ENCODE measurements at places on chromosomes 2 and 18.

DNA sequence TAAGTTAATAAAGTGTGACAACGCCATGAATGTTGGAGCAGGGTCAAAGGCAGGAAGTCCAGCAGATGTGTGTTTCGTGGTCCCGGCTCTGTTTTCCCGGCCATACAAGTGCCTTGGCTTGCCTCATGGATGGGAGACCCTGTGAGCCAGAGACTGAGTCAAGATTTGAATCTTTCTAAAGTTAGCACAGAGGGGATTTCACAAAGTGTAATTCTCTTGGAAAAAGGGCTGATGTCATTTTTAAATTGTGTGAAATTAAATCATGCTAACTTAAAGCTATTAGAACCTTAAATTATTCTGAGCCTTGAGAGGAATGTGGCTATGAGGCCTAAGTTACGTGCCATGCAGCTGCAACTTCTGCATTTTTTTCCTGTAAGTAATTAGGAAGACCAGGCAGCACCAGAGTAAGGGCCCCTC lies 38.3 kb upstream of the RALBP1 start:
- no peak for DNase-seq

DNA sequence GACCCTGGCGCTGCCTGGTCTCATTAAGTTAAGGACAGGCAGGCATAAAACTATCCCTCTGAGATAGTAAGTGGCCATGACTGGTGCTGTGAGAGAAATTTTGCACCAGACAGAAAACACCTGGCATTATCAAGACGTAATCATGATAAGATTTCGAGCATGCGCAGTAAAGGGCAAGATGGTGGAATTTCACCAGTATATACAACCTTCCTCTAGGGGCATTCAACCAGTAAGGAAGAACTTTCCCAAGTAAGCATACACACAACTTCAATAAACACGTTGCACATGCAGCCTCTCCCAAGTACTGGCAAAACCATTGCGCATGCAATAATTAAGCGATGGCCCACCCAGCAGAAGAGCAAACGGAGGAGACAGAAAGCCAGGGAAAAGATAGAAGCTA lies 1376.4 kb upstream of the CRIM1 start:
- DNase-seq: no peak

- no peak for DNase-seq
Measured at GRCh38 chr2:98334439-98335078, 11.7 kb upstream of the CNGA3 start.

DNA sequence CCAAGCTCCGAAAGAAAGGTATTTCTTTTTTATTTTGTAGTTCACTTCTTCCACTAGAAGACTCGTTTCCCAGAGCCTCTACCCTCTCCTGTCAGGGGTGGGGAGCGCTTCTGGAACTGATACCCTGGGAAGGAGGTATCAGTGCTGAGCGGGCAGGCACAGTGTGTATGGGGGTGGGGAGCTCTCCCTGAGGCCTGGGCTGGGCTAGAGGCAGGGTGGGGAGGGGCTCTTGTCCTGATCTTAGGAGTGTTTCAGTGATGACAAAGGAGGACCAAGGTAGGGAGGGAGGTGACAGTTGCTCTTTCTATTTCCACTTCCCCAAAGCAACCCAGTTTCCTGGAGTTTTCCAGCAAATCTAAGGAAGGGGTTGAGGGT lies 65.4 kb downstream of the ARHGAP25 start:
- DNase-seq: no peak

- DNase-seq: no peak
Measured at GRCh38 chr18:23710068-23710527, 20.8 kb downstream of the LAMA3 start.

GRCh38 chr2:151570191-151570590 lies 160.5 kb downstream of the RIF1 start:
- no peak for DNase-seq

DNA sequence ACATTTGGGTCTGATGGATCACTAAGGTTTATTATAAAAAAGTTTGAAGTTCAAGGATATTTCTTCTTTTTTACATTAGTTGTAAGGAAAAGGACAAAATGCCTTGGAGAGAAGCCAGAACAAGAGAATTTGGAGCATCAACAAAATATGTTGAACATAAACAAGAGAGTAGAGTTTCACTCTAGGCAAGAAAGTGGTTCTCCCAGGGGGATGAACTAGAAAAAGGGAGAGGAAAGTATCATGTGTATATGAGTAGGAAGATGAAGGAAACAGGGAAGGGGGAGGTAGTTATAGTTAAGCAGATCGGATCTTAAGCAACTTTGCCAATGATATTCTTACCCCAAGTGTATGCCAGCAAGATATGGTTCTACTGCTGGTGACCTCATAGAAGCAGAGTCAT lies 63.8 kb upstream of the GALNT3 start:
- DNase-seq: no peak

GRCh38 chr2:55961318-55961911 lies 37.8 kb upstream of the EFEMP1 start:
- DNase-seq: no peak

DNA sequence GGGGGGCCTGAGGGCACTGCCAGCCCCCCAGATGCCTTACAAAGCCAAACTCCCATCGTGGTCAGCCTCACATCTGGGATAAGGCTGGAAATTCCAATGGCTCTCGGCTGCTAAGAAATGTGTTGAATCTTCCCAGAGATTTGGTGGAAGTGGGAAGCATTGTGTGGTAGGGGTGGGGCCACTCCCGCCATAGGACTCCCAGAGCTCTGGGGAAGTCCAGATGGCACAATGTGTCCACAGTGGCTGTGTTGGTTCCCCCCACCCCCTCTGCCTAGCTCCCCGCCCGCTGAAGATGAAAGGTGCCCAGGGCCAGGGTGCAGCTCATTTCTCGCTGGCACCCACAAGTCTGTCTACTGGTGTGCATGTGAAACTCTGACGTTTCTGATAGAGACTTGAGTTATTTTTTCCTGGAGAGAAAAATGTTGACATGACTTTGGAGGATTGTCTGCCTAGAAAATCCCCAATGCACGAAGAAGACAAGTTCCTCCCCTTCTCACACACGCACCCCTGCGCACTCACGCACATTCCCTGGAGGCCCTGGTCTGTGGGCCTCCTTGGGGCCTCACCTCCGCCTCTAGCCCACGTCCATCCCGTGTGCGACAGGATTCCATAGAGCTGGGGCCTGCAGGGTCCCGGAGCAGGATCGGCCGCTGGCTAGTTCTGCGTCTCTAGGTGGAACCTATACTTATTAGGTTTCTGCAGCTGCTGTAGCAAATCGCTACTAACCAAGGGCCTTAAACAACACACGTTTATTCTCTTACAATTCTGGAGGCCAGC lies 199.1 kb downstream of the ZFP36L2 start:
- no peak for DNase-seq

- DNase-seq: no peak
Measured at GRCh38 chr2:230758566-230759480, 46.2 kb downstream of the CAB39 start.

- DNase-seq: no peak
Measured at GRCh38 chr2:36485521-36485920, 112.4 kb downstream of the FEZ2 start.

DNA sequence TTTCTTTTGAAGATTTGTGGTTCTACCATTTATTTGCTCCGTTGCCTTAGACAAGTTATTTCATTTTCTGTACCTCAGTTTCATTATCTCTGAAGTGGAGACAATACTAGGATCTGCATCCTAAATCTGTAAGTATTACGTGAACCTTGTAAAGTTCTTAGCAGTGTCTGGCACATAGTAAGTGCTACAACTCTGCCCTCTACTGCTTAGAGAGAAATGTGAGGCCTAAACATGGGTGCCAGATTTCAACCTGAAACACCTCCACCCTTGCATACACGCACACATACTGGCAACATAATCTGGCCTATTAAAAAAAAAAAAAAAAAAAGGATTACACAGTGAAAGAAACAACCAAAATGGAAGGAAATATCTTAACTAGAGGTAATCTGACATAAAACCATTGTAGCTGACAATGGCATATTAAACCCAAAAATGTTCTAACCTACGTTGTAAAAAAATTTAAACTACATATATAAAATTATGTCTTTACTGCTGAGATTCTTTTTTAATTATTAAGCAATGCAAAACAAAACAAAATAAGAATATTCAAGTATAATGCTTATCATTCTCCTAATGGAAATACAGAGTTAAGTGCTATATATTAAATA lies 132.6 kb downstream of the MAP2 start:
- no peak for DNase-seq

DNA sequence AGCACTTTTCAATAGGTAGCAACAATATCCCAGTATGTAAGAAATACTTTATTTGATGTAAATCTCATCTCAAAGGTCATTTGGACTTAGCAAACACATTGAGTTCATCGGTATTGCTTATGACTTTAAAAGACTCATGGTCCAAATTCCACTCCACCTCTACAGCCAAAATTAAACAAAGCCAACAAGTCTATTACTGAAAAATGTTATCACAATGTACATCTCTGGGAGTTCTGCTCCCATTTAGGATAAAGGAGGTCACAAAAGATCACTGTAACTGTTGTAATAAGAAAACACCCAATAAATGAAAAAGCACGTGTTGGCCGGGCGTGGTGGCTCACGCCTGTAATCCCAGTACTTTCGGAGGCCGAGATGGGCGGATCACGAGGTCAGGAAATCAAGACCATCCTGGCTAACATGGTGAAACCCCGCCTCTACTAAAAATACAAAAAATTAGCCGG lies 50.0 kb downstream of the ESCO1 start:
- no peak for DNase-seq

DNA sequence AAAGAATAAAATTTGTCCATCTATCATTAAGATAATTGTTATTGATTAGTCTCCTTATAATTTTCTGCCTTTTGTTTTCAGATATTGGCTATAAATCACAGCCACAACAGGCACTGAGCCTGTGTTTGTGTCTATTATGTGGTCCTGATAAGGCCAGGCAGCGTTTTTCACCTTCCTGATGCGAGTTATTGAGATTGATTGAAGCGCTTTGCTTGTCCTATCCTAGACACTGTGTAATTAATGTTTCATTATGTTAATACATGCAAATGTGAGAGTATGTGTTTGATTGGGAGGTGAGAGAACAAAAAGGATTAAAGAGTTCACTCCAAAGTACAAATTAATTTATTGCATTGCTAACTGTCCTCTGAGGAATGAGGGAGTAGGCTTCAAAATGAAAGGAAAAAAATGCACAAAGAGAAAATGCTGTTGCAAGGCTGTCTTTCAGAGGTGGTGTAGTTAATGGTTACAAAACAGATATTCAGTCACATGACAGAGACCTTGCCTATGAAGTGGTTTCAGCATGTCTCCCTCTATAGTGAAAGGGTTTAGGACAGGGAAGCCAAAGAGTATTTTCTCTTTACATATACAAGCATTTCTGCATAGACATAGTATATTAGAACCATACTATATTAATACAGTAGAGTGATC lies 391.1 kb downstream of the DCC start:
- DNase-seq: no peak

GRCh38 chr2:36569267-36569856 lies 28.6 kb downstream of the FEZ2 start:
- DNase-seq: no peak

DNA sequence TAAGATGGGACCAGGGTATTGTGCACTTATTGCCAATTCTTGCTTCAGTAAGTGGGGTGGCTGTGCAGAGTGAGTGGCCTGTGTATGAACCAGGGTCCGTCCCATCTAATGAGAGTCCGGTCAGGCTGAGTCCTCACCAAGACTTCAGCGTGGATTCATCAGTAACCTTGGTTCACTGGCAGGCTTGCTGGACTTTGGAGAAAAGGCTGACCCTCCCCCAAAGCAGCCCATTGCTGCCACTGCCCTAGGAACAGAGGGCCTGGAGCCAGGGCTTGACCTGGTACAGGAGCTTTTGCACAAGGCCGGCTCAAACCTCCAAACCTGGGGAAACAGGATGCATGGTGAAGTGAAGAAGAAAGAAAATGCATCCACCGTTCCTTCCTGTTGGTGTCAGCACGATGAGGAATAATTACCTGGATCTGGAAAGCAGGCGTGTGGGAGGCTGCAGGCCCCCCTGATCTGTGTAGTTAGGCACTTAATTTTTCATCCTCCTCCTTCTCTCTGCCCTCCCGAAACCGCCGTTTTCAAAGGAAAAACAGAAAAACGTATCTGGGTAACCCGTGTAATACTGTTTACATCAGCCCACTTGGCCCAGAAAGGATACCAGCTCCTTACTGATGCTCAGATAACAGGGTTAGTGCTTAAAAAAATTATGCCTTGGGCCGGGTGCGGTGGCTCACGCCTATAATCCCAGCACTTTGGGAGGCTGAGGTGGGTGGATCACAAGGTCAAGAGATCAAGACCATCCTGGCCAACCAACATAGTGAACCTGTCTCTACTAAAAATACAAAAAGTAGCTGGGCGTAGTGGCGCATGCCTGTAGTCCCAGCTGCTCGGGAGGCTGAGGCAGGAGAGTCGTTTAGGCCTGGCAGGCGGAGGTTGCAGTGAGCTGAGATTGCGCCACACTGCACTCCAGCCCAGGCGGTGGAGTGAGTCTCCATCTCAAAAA lies 147.7 kb downstream of the TGIF1 start:
- no peak for DNase-seq

GRCh38 chr2:188199716-188200128 lies 92.0 kb upstream of the GULP1 start:
- DNase-seq: no peak

- no peak for DNase-seq
Measured at GRCh38 chr2:80643598-80643997, 339.0 kb upstream of the LRRTM1 start.

DNA sequence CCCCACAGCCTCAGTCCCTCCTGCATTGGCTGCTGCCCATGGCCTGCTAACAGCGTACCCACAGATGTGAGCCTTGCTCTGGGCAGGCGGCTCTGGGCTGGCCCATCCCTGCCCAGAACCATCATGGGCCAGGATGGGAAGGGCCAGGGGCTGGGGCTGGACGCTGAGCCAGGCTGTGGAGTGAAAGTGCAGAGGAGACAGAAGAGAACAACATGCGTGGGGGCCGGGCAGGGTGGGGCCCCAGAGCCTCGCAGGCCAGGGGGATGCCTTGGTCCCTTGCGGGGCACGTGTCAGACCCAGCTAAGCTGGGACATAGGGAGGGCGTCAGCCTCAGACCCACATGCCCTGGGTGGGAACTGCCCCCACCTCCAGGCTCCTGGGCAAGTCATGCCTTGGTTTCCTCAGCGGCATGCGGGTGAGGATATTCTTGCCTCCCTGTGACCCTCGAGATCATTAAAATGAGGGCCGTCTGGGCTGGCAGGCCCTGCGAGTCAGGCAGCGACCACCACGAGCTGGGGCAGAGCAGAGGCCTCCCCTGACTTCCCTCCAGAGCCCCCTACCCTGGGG lies 27.3 kb downstream of the GPC1 start:
- no peak for DNase-seq

DNA sequence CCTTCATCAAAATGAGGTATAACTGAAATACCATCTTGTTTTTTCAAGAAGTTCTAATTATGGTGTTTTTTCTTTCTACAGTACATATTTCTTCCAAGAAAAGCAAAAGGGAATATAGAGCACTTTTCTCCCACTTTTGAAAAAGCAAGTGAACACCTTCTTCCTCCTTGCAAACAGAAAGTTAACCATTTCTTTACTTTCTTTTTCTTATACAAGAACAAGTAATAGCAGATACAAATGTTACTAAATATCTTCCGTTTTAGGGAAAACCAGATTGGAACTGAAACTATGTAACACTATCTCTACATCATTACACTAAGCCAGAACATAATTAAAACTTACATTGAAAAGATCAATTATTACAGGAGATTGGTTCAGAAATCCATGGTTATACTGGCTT lies 44.0 kb downstream of the COBLL1 start:
- no peak for DNase-seq
